ENCODE measurements at places on chromosomes 16 and 17.

DNA sequence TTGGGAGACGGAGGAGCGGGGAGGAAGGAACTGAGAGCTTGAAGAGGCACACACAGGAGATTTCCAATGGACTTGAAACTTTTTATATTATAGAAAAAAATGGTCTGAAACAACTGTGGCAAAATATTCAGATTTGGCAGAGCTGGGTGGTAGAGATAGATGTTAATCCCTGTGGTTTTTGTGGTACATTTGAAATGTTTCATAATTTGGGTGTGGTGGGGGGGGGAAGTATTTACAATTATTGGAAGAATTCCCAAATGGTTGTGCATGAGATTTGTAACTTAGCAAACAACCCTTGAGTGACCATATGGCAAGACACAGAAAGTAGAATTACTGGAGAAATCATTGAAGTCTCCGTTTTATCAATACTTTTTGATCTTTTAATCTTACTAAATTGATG lies 588.8 kb upstream of the PSMD7 start:
- DNase-seq = no peak

DNA sequence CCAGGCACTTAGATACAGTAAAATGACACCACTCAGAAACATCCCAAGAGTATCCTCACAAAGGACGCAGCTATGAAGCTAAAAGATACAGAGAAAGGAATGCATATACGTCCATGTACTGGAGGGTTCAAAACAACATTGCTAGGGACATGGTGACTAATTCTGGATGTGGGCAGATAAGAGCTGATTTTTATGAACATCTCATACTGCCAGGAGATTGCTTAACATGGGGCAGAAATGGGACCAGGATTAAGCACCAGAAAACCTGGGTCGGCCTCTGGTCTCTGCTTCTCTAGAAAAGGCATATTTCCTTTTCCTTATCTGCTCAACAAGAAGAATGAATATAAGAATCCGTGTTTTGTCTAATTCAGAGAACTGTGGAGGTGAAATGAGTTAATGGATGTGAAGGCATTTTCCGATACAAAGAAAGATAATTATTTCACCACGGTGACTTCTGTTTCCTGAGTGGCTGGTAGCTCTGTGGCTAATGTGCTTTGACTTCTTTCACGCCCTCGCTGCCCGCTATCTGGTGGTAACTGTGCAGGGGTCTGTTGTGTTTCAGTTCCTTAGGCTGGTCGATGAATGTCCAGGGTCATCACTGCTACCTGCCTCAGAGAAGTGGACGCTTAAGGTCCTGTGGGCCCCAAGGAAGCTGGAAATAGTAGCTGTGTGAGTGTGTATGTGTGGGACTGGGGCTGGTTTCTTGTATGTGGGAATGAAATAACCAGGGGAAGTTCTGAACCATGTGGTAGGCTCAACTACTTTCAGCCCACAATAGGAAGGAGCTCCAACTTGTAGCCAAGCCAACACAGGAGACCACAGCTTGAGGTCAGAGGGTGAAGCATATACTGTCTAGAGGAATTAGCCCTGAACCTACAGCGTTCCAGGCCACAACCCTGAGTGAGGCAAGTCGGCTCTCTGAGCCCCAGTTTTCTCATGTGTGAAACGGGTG lies 15.8 kb upstream of the CCL5 start:
- DNase-seq = peak; percentile 23

DNA sequence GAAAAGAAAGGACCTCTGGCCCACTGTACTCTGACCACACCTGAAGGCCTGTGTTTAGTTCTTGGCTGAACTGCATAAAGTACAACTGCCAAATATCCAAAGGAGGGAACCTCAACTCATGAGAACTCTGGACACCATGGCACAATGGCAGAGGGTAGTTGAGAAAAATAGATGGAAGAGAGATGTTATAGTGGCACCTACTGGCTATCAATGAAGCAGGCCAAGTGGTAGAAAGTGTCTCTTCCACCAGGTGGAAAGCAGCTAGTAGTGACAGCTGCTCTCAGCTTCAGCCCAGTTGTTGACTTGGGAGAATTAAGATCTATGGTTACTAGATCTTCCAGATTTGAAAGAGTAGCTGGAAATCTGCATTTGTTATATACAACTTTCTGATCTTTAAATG lies 3.2 kb downstream of the MED31 start:
- DNase-seq = peak; percentile 18

DNA sequence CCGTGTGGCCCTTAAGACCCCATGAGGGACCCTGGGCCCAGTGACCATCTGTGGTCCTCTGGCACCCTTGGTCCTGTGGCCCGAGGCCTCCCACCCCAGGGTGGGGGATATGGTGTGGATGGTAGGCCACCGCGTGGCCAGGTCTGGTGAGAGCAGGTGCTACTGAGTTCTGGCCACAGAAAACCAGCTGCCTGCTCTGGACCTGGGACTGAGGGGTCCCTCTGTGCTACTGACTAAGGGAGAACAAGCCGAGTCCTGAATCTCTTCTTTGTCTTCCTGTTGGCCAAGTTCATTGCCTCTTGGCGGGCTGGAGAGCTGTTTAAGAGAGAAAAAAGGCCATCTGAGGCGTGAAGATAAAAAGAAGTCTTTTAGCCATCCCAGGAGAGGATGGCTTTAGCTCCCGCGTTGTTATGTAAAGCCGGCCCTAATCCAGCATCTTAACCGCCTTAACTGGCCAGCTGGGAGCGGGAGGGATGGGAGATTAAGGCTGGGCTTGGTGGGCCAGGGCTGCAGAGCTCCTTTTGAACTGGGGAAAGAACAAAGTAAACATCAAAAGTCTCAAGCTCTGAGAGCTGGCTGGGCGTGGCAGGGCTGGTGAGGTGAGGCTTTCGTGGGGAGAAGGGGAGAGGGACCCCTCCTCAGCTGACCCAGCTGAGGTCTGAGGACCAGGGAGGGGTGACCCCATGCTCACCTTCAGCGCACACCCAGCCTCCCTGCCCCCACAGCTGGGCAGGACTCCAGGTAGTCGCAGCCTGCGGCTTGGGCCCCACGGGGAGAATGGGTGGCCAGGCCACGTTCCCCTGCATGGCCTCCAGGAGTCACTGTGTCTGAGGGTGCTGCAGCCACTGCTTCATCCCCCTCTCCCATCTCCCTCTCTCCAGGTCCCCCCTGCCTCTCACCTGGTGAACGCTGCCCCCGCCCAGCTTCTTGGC lies 62.4 kb downstream of the NKD1 start:
- DNase-seq = no peak

- no peak for DNase-seq
Observed at GRCh38 chr17:39750131-39751015, 12.6 kb downstream of the GRB7 start.

DNA sequence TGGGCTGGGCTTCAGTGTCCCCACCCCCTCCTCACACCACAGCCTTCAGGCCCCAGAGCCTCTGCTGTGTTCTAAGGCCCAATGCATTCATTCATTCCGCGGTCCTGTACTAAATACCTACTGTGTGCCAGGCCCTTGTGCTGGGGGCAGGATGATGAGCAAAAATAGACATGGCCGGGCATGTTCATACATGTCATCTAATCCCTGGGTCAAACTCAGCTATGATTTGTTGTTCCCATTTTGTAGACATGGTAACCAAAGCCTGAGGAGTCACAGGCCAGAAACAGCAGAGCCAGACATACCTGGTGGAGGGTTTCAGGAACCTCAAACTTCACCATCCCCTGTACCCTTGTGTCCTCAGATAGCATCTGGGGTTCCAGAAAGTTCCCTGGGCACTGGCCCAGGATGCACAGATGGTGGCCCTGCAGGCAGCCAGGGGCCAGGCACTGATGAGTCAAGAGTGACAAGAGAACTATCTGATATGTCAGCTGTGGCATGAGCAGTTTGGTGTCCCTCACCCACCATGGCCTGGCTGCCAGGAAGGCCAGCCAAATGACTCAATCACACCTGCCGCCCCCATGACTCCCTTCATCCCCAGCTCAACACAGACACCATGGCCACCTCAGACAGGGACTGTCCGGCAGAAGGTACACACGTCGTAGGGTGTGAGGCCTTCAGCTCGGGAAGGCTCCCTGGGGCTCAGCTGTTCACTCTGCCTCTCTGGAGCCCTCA lies 2.7 kb upstream of the RRAD start:
- peak; percentile 51 for DNase-seq

DNA sequence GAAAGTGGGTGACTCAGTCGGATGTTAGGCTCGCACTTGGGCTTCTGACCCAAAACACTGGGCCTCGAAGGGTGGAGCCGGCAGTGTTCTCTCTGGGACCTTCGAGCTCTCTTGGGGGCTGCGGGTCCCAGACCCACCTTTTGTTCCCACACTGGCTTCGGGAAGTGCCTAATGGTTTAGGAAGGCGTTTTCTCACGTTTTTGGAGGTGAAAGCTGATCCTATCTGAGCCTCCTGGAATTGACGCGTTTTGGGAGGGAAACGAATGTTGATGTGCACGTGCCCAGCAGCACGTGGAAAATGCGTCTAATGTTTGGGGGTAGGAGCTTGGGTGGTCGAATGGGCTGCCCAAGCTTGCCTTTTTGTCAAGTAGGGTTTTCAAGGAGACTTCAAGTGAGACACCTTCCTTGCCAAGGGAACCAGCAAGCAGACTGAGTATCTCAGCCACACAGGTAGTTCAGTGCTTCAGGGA lies 666 bp downstream of the HGS start:
- DNase-seq = no peak

DNA sequence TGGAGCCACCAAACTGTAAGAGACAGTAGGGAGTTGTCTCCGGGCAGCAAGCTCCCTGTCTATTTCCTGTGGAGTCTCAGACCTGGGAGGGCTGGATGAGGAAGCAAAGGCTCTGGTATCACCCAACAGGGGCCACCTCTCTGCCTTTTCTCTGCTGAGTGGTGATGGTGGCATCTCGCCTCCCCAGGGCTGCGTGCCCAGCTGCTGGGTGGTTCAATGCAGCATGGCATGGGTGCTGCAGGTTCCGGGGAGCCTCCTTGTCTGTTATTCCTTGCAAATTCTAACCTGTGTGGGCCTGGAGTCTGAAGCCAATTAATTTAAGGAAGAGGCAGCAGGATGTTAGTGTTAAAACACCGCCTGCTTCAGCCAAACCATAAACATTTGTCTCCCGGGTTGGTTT lies 78.2 kb downstream of the CCDC182 start:
- no peak for DNase-seq

- DNase-seq = no peak
Observed at GRCh38 chr17:49969134-49969759, at the start of gene DLX4. Gene DLX4, plus strand, starts transcription at chr17:49969190. Its CDS starts 279 bp downstream, at chr17:49969469.

- no peak for DNase-seq
Observed at GRCh38 chr16:48916566-48916965, 306.6 kb upstream of the N4BP1 start.

GRCh38 chr16:58114827-58115825 lies 14.1 kb downstream of the CFAP20 start:
- no peak for DNase-seq

- DNase-seq = no peak
Observed at GRCh38 chr17:68246271-68247028, 1.4 kb upstream of the AMZ2 start.

GRCh38 chr16:49701065-49701685 lies 154.7 kb downstream of the ZNF423 start:
- no peak for DNase-seq

GRCh38 chr17:68431661-68432071 lies 25.6 kb downstream of the WIPI1 start:
- DNase-seq = peak; percentile 18

DNA sequence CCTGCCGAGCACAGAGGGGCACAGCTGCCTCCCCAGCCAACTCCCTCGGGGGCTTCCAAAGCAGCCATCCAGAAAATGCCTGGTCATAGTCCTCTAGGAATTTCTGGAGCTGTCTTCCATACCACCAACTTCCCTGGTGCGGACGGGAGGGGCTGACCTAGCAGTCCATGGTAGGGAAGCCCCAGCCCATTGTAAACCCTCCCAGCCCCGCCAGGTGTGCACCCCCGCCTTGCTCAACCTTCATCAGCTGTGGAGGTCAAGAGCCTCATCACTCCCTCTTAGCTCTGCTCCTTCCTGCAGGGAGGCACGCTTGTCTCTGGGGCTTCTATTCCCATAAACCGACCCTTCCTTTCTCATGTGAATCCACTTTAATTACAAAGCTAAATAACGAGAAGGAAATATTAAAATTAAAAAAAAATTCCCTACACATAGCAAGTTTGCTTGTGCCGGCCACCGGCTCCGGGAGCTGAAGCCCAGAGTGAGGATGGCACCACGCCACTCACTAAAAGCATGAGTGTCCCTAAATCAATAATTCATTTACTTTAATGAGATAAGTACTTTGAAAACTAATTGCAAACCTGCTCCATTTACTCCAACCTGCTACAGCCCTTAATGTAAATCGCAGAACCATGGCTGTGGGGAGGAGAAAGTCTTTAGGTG lies 181.4 kb downstream of the ENGASE start:
- DNase-seq = no peak

DNA sequence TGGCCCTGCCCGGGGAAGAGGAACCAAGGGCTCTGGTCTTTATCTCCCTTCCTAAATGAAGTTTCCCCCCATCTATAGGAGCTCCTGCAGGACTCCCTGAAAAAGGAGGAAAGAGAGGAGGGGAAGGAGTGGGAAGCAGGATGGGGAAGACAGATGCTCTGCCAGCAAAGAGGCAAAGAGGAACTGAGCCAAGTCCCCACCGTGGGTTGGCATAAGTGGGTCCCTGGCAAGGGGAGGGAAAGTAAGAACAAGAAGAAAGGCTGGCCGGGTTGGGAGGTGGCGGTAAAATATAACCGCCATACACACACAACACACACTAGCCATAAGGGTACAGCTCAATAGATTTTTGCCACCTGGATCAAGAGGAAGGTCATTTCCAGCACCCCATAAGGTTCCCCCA lies 6.1 kb upstream of the EIF1 start:
- DNase-seq = no peak

GRCh38 chr17:20952183-20952582 lies 90.6 kb downstream of the USP22 start:
- no peak for DNase-seq

DNA sequence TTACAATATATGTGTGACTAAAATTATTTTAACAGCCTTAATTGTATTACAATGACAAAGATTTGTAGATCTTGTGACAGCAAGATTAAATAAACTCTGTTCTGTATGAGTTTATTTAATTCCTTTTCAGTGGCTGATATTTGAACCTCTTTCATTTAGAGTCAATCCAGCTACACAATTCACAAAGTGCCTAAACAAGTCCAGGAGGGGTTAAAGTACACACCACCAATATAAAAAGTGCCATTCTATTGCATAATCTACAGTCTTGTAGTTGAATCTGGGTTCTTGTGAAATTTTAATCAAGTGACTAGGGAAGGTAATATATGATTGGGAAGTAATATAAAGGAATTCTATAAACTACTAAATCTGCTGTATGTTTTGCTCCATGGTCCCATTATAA lies 3.9 kb upstream of the NFAT5 start:
- DNase-seq = no peak

DNA sequence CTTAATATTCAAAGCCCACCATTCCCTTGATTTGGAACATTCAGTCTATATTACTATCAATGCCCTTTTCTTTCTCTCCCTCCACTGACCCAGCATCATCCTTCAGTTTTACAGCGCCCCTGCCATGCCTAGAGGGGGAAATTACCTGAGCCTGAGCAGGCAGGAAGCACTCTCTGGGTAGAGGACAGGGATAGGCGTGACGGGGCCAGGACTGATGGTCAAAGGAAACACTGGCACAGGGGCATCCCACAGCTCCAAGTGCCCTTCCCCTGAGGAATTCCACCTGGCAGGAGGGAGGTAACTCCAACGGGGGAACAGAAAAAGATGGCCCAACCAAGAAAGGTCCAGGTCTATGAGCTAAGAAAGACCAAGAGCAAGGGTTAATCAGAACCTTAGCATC lies 10.0 kb downstream of the CTC1 start:
- no peak for DNase-seq
